ENCODE measurements at places on chromosomes 7 and 10.

DNA sequence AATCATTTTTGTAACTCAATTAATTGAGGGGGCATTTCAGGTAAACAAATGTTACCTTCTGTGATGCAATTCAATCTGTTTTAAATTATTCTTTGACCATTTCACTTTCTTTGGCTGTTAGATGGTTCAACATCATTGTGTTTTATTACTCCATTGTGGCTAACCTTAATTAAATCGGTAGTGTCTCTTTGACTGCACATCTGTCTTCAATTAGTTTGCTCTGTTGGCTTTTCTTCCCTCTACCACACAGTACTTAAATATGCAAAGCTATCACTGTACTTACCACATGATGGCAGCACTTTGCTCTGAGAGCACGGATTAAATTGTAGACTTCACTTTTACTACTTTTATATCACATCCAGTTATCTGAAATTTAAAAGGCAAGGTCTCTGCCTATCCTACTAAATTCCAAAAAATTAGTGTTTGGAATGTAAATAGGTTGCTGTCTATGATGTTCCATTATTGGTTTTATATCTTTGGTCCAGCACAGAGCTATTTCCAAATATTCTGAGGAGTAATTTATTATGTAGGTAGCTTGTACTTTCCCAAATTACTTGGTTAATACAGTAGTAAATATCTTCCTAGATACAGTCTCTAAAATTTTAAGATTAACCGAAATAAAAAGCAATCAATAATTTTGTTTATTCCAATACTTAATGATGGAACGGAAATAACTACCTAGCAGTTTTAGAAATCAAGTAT is 352.0 kb downstream of the PCLO start:
- no peak for DNase-seq

GRCh38 chr7:71480791-71481190 is 348.8 kb downstream of the GALNT17 start:
- no peak for DNase-seq

GRCh38 chr10:70331486-70332268 is 47.9 kb upstream of the NPFFR1 start:
- peak; percentile 52 for DNase-seq

DNA sequence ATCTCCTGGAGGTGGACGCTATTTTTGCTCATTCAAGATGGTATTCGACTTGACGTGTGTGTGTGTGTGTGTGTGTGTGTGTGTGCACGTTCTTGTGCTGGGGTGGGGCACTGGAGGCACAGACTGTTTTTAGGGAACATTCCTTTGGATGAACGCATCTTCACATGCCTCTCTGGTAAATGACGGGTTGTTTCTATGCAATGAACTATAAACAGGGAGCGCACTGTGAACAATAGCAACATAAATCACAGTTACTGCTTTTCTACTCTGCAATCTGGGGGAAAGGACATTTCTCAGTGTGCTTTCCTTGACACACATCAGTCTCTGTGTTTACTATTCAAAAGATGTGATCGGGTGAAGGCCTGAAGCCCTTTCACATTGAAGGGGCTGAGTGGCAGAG is 120.1 kb upstream of the PITRM1 start:
- no peak for DNase-seq

GRCh38 chr7:41942468-41943093 is 239.7 kb upstream of the INHBA start:
- DNase-seq, result peak; percentile 30

DNA sequence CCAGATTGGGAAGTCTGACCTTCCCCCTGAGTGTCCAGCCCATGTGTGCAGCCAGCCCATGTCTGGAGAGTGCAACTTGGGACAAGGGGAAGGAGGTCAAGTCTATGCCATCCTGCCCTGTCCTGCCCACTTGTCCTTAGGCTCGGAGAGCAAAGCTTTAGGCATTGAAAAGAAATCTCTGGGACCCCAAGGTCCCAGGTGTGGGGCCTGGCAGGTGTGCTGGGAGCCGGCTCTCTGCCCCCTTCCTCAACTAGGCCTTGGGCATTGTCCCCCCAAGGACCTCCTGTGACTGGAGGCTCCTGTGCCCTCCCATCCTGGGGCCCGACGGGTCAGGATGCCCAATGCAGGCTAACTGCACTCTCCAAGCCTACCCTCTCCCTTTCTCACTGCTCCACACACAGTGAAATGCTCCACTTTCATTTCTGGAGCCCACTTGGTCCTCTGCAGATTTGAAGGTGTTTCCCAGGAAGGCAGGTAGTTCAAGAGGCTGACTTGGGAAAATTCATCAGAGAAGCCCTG is 124.7 kb downstream of the PTPN20 start:
- DNase-seq, result no peak

DNA sequence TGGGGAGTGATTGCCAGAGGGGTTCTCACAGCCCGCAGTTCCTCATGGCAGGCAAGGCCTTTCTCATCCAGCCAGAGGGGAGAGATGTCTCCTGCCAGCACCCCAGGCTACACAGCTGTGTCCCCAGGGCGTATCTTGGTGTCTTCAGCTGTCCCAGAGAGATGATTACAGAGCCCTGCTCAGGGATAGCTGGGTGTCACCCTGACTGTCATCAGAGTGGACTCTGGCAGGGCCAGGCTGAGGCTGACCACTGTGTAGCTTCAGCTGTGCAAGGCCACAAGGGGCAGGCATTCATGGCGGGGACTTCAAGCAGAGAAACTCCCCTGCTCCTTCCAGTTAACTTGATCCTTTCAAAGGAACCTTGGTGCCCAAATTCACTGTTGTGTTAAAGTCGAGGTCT is 124.2 kb downstream of the RGS10 start:
- no peak for DNase-seq

DNA sequence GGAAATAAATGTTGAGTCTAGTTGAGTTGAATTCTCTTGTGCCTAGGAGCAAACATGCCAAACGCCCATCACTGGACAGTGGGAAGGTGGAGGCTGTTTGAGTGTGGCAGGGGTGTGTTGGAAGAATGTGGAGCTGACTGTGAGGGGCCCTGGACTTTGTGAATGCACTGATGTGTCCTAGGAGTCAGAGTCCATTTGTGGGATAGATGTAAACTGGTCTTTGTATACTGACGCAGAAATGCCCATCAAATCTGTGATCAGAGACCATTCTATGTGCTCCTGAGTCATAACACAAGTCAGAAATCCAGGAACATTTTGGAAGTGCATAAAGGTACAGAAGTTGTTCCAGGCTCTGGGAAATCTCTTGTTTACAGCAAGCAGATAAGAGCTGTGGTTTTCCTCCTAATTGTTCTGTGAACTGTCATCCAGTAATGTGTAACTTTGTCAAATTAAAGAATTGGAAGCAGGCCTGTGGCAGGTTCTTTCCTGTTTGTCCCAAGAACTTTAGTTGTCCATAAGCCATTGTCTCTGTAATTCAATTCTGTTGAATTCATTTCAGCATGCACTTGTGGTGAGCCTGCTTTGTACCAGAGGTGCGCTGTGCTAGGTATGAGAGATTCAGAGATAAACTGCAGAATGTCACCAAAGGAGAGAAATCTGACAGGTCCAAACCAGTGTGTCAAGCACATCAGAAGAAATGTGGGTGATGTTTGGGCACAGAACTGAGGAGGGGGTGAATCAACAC is 7.6 kb downstream of the PRXL2A start:
- DNase-seq, result no peak

DNA sequence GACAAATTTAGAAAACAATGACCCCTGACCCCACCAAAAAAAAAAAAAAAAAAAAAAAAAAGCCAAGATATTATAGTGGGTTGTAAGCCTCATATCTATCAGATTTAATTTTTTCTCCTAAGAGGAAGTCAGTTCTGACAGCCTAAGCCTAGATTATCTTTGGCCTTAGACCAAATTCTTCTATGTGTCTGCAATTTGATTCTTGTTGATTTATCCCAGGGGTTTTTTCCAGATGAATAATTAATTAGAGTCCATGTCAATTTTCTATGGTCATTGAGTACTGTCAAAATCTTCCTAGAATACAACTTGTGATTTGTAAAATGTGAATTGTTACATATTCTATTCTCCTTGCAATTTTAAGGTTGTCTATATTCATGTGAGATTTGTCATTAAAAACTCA is 151.6 kb upstream of the CACNA2D1 start:
- DNase-seq, result no peak

DNA sequence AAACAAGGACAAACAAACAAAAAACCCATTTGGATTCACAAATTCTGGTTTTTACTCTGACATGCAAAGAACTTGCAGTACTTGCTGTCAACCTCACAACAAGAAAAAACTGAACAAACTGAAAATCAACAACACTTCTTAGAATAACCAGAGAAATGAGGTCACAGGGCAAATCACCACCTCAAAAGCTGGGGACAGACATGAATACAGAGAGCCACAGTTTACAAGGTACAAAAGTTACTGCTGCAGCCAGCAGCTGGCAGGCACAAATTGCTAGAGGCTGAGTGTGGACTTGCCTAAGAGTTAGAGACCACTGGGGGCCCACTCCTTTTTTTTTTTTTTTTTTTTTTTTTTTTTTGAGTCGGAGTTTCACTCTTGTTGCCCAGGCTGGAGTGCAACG is 15.0 kb upstream of the RNF32 start:
- no peak for DNase-seq
